ENCODE measurements at places on chromosomes 7 and 10. TPM values are rescaled to one million over a fixed set of nuclear protein-coding genes. Genes with fewer than 3 reads are reported as not detected.

The PPP1R9A gene
- under 0.01 TPM for total RNA-seq

DNA sequence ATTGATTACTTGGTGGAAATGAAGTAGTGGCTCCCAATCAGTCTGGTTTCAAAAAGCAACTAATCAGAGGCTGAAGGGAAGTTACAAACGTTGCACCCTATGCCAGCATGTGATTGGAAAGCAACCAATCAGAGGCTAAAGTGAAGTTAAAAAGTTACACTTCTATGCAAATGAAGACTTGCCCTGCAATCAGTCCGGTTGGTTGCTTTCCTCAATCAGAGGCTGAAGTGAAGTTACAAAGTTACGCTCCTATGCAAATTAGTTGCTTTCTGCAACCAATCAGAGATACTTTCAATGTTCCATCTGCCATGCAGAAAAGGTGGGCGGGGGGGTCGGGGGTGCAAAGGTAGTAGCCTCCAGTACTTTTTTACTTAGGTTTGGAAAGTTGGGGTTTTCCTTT lies 1077.1 kb downstream of the TYW1 start:
- peak; percentile 9 for DNase-seq

The ASAH2 gene
- 0.39 TPM for total RNA-seq

GRCh38 chr7:48300301-48300700 lies 129.0 kb downstream of the ABCA13 start:
- DNase-seq, result no peak

The AHCYL2 gene
- 9.8 TPM for total RNA-seq

- no peak for DNase-seq
Observed at GRCh38 chr7:147279514-147279913, 1162.9 kb downstream of the CNTNAP2 start.

- DNase-seq, result no peak
Observed at GRCh38 chr7:4861673-4862072, at the start of gene PAPOLB. Gene PAPOLB (minus strand): TSS chr7:4862030. CDS start chr7:4861810, 220 bp downstream.

GRCh38 chr7:43647673-43648472 lies 65.0 kb downstream of the STK17A start:
- DNase-seq, result peak; percentile 100

GRCh38 chr10:78892338-78893176 lies 176.2 kb upstream of the ZMIZ1 start:
- DNase-seq, result no peak

The PLPP4 gene
- 16.4 TPM for total RNA-seq

The STOX1 gene
- 0.96 TPM for total RNA-seq

The EPO gene
- not detected for total RNA-seq

GRCh38 chr7:37532636-37533035 lies 84.0 kb upstream of the ELMO1 start:
- DNase-seq, result no peak

Measured in RPMI7951 (cell line).